ENCODE measurements at places on chromosomes 2 and 18.
A peak's percentile ranks its signal among the peaks of the same experiment; 100 is the strongest.

- no peak for DNase-seq
Observed at GRCh38 chr2:143422681-143423080, 293.5 kb downstream of the ARHGAP15 start.

DNA sequence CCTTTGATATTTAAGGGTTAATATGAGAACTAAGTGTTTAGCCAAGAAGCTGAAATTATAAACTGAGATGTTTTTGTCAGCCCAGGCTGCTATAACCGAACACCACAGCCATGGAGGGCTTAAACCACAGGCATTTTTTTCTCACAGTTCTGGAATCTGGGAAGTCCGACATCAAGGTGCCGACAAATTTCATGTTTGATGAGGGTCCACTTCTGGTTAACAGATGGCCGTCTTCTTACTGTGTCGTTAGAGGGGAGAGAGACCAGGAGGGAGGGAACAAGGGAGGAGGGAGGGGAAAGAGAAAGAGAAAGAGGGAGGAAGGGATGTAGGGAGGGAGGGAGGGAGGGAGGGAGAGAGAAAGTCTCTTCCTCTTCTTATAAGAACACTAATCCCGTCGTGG is 6.5 kb upstream of the CNDP2 start:
- DNase-seq = no peak

DNA sequence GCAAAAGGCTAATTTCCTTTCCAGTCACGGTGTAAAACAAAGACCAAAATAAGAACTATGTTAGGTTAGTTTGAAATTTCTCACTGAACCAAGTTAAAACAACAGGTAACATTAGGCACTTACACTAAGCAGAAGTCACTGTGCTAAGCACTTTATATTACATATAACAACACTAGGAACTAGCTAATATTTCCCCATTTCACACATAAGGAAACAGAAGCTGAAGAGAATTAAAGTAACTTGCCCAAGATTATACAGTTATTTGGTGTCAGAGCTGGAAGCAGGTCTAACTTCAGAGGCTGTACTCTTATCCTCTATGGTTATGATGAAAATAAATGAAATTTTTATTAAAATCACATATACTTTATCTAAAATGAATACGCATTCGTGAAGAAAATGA is 5.9 kb downstream of the ITSN2 start:
- no peak for DNase-seq

DNA sequence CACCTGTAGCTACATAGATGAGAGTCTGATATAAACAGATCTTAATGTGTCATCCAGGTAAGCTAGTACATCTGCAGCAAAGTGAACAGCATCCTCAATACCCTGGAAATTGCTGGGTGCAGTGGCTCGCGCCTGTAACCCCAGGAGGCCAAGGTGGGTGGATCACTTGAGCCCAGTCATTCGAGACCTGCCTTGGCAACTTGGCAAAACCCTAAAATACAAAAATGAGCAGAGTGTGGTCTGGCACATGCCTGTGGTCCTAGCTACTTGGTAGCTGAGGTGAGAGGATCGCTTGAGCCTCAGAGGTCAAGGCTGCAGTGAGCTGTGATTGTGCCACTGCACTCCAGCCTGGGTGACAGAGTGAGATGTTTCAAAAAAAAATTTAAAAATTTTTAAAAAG is 233.9 kb upstream of the SP5 start:
- DNase-seq = no peak

DNA sequence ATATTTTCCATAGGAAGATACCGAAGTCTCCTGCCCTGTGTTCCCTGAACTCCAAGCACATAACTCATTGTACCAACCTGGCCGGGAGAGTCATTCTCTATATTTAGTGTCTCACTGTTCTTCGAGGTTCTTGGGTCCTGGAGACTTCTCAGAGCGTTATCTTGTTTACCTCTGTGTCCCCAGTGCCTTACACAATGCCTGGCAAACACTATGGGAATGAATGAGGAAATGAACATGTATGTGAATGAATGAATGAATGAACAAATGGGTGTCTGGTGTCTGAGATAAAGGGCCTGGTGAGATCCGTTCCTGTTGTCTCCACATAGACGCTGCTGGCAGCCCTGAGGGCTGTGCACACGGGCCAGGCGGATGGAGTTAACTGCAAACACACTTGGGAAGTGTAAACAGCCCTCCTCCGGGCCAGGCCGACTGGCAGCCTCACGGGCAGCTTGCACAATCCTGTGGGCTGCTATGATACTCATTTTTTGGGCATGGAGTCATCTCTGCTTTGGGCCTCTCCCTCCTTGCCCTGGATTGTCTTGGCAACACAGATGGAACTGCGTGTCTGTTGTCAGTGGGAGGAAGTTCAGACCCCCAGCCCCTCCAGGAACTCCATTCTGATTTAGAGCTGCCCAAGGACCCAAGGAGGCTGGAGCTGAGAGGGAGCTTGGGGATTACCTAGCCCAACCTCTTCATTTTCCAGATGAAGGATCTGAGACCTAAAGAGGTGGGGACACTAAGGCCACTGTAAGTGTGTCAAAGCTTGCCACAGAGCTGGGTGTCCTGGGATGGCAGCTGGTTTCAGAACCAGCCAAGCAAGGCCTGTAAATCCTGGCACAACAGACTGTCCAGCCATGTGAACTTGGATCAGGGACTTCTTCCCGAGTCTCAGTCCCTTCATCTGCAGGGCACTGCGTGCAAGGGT is 124.4 kb downstream of the INHBB start:
- peak; percentile 12 for DNase-seq

- DNase-seq = no peak
Observed at GRCh38 chr18:3540805-3541548, 91.0 kb downstream of the TGIF1 start.

DNA sequence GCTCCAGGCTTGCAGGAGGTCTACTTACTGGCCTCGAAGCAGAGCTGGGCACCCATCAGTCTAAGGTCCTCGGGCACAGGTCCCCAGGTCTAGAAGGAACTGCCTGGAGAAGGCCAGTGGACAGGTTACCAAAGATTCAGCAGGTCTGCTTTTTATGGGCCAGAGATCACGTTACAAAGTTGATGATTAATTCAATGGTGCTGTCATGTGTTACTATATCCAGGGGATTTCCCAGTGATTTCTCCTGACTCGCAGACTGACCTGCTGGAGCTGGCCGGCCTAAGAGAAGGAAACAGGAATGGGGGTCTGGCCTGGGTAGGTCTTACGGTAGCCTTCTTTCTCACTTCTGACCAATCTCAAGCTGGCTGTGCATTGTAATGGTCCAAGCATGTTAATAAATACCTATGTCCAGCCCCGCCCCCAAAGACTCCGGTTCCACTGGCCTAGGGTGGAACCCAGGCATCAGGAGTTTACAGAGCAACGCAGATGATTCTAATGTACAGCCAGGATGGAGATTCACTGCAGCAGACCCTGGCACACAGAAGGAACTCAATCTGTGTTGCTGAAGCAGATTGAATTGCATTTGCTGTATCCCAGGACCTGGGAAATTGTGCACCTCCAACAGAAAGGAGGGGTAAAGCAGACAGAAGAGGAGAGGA is at the start of gene NEURL3:
NEURL3 (minus strand) TSS at position 127 of the 659 bp plus-strand sequence; CDS start at position 56, 71 bp downstream.
- no peak for DNase-seq

GRCh38 chr2:45046786-45047185 is 37.5 kb upstream of the SIX2 start:
- DNase-seq = no peak

DNA sequence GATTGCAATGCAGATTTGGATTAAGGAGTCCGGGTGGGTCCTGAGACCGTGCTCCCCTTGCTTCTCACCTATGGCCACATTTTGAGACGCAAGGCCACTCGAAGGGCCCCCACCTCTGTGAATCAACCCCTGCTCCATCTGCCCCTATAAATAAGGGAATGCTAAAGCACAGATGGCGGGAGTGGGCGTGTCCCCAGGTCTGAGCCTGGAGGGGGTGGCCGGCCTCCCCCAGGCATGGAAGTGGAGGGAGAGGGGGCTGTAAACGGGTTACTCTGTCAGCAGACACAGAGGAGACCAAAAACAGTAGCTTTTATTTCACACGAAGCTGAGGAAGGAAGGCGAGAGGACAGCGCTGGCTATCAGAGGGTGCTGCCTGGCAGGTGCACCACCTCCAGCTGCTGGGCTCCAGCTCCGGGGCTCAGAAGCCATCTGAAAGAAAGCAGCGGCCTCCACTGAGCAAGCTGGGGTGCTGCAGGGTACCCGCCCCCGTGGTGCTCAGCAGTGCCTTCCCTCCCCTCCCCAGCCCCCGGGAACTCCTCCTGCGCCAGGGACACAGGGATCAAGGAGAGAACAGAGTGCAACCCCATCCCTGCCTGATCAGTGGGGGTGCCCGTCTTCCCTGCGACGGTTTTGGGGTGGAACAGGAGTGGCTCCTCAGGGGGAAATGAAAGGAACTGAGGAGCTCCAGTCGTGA is 56.7 kb upstream of the RAB6C start:
- DNase-seq = no peak

GRCh38 chr2:224309176-224309575 is 92.7 kb downstream of the FAM124B start:
- DNase-seq = no peak

DNA sequence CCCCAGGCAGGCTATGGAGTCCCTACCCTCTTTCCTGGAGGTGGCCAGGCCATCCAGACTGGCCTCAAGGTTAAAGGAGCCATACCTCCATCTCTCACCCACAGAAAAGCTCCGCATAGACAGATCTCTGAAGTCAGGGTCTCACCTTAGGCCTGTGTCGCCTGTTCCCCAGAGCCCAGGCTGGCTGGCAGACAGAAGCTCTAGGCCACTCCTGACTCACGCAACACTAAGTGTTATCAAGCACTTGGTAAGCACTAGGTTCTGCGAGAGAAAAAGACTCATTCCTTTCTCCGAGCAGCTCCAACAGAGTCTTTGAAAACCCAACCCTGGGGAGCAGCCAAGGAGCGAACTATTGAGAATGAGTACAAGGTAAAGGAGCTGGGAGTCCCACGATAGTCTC is 6.1 kb downstream of the SMAD7 start:
- DNase-seq = no peak

GRCh38 chr2:46259777-46260168 is 37.4 kb upstream of the EPAS1 start:
- DNase-seq = no peak

GRCh38 chr2:127041259-127041970 is 65.5 kb downstream of the BIN1 start:
- no peak for DNase-seq

- no peak for DNase-seq
Observed at GRCh38 chr2:172554352-172555271, 1.3 kb upstream of the PDK1 start.

- no peak for DNase-seq
Observed at GRCh38 chr2:37366773-37367172, 22.3 kb downstream of the QPCT start.

DNA sequence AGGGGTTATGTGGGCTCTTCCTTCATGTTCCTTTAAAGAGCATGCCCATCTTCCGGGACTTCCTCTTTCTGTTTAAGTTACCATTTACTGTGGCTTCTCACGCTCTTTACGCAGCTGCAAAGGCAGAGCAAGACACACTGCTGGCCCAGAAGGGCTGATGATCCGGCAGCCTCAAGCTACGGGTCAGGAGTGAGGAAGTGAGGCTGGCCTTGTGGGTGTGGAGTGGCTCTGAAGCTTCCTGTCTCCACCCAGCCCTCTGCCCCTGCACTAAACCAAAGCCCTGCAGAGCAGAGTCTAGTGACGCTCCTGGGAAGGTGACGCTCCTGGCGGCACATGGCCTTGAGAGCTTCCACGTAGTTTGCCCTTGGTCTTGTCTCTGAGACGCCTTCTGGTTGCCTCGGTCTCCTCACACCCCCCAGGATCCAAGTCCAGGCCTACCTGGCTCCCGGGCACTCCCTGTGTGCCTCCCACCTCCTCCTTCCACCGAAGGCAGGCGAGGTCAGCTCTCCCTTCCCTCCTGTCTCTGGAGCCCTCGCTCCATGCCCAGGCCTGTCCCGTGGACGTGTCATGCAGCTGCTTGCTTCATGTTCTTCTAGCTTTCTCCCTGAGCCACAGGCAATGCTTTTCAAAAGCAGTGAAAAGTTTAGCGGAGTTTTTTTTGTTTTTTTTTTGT is 50.3 kb downstream of the ARL4C start:
- no peak for DNase-seq

DNA sequence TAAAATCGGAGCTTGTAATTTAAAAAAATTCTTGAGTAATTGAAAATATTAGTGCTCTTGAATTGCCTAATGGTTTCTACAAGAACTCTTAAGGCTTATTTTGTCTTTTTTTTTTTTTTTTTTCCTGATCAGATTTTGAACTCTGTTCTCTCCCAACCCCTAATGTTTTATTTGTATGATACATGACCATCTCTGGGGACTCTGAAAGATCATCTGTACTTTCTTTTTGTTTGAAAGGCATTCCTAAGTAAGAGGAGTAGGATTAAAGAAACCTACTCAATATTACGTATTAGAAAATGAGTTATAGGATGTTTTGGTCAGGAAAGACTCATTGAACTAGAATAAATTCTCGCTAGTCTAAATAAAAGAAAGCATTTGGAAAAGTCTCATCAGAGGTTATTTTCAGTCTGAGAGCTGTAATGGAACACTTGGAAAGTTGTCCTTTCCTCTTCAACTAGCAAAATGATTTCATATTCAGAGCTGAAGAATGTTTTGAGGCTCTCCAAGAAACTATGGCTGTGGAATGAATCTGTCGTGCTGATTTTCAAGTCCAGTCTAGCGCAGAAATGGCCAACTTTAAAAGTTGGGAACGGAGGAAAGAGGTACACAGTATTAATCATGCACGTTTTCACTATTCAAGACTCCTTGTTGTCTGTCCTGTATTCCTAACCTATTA is 182.7 kb downstream of the PRPF40A start:
- no peak for DNase-seq

GRCh38 chr2:240390091-240391073 is 45.1 kb upstream of the GPC1 start:
- no peak for DNase-seq

GRCh38 chr18:25493401-25493800 is 141.4 kb upstream of the ZNF521 start:
- DNase-seq = no peak

DNA sequence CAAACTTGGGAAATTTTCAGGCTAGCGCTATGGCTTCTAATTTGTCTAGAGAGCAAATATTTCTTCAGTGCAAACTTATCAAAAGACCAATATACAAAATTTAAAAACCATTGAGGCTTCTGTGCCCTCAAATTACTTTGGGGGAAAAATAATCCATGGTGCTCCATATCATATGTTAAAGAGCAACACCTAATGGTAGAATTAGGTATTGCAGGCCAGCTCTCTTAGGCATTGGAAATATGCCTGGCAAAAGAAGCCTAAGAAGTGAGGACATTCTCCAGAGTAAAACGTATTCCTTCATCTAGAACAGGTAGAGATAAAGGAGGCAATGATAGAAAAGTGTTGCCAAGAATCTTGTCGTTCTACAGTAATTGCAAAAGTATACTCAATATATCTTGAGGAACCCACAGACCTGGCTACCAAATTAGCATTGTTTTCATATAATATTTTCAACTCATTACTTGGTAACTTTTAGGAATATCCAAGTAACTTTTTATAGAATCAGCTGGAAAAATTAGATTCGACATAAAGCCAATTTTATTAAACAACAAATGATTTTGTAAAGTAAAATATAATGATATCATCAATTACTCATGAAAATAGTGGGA is 401.1 kb downstream of the BCL11A start:
- no peak for DNase-seq
